GM12865 (cell line): ENCODE measurements at places on chromosomes 6 and 20.
A peak's percentile ranks its signal among the peaks of the same experiment; 100 is the strongest.

DNA sequence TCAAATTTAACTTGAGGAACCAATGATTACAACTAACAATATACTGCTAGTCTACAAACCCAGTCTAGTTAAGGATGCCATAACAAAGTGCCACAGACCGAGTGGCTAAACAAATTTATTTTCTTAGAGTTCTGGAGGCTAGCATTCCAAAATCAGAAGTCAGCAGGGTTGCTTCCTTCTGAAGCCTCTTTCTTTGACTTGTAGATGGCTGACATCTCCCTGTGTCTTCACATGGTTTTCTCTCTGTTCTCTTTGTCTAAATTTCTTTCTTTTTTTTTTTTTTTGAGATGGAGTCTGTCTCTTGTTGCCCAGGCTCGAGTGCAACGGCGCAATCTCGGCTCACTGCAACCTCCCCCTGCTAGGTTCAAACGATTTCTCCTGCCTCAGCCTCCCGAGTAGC lies 56.1 kb downstream of the NCOA3 start:
- no peak for DNase-seq

GRCh38 chr6:6975459-6976111 lies 132.2 kb upstream of the RREB1 start:
- no peak for DNase-seq

DNA sequence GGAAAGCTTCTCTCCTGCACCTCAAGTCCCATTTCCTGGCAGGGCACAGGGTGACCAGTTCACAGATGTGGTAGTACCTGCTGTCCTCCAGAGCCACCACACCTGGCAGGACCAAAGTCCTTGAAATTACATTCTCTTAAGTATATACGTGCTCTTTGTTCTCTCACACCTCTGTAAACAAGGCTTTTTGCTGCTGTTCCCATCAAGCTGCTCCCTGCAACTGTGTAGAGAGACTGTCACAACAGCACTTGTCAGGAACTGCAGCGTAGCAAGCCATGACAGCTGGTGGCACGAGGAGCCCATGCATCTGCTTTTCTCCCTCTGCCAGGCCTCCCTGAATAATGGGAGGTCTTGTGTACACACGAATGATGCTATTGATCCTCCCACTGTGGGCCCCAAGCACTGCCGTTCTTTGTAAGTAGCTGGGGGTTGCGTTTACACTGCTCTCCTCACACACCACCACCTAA lies 431.8 kb downstream of the CD83 start:
- no peak for DNase-seq

GRCh38 chr6:114762145-114762544 lies 419.3 kb upstream of the HS3ST5 start:
- DNase-seq = no peak

DNA sequence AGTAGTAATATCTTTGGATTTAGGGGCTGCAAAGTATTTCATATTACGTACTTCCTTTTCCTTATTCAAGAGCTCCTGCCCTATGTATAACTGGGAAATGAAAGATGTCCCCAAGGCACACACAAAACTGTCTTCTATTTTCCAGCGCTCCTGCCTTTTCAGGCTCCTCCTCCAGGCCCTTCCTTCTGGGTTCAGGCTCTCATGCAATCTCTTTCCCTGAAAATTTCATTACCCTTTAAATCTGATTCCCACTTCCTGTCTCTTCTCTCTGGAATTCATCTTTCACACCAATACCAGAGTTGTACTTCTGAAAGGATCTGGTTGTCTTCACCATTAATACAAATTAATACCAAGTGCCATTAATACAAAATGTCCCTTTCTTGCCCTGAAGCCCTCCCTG lies 181.6 kb downstream of the UTRN start:
- DNase-seq = no peak

DNA sequence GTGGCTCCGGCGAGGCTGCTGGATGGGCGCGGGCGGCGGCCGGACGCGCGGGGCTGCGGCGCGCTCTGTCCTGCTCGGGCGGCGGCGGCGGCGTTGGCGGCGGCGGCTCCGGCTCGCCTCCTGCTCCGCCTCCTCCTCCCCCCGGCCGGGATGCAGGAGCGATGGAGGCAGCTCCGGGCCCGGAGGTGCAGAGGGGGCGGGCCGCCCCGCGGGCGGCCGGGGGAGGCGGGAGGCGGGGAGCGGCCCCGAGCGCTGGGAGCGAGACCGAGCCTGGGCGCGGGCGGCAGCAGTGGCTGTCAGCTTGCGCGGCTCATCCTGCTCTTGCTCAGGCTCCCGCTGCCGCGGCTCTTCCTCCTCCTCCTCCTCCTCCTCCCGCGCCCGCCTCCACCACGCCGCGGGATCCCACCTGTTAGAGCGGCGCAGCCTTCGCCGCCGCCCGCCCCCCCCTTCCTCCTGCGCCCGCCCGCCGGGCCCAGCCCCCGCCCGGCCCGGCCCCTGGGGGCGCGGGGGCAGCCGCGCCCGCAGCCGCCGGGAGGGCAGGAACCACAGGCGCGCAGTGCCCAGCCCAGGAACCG lies at the start of gene NOL4L:
Gene NOL4L, minus strand, starts transcription at position 323 of the 575 bp plus-strand sequence. CDS start 443 bp downstream, outside the sequence.
- DNase-seq = peak; percentile 29

GRCh38 chr6:23532227-23532626 lies 593.8 kb upstream of the NRSN1 start:
- DNase-seq = no peak
